ENCODE measurements at places on chromosomes 6 and 20.

DNA sequence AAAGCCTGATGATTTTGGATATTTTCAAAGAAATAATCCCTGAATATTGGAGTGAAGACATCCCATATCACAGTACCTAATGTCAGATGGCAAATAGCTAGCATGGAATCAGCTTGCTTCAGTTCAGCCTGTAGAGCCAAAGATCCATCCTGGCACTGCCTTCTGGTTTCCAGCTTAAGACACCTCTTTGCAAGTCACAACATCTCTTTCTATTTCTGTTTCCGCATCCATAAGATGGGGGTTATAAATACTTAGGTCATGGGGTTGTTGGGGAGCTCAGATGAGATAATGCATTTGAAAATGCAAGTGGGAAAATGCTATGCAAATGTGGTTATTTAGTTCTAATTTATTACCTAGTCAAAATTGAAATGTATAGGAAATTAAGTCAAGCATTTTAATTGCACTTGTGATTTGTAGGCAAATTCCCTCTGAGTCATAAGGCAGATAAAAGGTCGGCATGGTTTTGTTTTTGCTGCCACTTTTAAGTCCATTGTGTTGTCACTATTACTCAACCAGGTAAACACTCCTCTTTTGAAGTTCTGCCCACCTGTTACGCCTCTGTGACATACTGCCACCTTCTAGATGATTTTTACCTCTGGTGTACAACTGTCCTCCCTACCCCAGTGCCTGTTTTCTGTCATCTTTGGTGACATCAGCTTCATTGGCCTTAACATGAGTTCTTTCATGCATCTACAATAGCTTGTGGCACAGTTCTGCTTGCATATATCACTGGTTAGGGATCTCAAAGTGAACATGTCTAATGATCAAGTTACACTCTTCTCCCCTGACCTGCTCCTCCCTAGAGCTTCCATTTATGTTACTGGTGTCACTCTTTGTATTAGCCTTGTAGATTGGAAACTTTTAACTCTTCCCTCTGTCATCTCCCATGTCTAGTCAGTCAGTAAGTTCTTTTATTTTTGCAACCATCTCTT lies 96.6 kb downstream of the CDKAL1 start:
- DNase-seq, result no peak

DNA sequence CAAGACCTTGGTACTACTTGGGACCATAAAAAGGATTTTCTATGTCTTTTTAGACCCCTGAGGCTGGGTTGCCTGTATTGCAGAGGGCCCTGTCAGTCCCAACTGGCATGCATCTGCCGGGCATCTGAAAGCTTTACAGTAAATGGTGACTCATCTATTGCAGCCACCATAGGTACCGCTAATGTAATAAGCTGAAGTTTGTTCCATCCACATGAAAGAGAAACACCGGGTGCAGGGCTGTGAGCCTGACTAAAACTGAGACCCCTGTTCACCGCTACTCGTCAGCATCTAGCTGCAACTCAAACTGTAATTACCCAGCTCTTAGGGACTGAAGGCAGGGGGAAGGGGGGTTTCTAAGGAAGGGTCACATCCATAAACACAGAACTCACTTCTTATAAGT lies 49.5 kb downstream of the TRERF1 start:
- DNase-seq, result no peak

DNA sequence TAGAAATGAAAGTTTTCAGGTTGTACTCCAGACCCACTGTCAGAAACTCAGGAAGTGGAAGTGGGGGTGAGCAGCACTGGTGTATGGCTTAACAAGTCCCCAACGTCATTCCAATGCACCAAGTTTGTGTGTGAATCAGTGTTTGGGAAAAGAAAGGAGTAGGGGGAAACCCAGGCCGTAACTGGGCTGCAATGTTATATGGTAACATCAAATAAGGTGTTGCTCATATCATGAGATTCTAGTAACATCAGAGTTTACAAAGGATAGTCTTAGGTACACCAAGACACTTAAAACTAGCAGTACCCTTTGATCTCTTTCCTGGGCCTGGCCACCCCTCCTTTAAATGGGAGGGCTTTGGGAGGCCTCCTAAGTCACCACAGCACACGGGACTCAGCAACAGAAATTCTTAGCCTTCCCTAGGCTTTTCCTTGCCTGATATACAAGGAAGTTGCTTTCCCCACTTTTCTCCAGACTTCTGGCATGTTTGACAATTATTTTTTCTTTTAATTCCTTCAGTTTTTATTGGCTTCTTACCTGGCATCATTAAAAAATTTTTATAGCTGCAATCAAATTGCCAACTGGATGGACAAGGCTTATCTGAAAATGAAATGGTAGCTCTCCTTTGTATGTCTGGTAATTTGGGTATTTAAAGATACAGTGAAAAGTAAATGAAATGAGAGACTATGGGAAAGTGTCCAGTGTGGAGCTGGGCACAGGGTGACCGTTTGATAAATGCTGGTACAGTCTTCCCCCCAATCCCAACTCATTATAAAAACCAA lies 15.1 kb downstream of the E2F3 start:
- no peak for DNase-seq

GRCh38 chr6:25058941-25059340 lies 123.2 kb upstream of the RIPOR2 start:
- no peak for DNase-seq

- no peak for DNase-seq
Measured at GRCh38 chr20:19457611-19458010, 245.2 kb downstream of the SLC24A3 start.

All from GM03348 (cell line).